Hematopoietic multipotent progenitor cell treated with erythropoietin and hydrocortisone succinate and interleukin-3 and kit ligand, for 15 days (in vitro differentiated cells): ENCODE measurements at places on chromosomes 6 and 20.

- no peak for DNase-seq
These were observed 59.7 kb upstream of the SNX9 start for GRCh38 chr6:157763129-157763903.

DNA sequence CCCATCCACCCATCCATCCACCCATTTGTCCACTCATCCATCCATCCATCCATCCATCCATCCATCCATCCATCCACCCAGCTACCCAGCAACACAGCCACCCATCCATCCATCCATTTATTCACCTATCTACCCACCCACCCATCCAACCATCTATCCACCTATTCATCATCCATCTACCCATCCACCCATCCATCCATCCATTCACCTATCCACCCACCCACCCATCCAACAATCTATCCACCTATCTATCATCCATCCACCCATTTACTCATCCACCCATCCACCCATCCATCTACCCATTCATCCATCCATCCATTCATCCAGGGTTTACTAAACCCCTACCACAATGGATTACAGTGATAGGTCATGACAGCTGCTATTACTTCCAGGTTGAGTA is 7.4 kb downstream of the SERPINB1 start:
- no peak for DNase-seq

DNA sequence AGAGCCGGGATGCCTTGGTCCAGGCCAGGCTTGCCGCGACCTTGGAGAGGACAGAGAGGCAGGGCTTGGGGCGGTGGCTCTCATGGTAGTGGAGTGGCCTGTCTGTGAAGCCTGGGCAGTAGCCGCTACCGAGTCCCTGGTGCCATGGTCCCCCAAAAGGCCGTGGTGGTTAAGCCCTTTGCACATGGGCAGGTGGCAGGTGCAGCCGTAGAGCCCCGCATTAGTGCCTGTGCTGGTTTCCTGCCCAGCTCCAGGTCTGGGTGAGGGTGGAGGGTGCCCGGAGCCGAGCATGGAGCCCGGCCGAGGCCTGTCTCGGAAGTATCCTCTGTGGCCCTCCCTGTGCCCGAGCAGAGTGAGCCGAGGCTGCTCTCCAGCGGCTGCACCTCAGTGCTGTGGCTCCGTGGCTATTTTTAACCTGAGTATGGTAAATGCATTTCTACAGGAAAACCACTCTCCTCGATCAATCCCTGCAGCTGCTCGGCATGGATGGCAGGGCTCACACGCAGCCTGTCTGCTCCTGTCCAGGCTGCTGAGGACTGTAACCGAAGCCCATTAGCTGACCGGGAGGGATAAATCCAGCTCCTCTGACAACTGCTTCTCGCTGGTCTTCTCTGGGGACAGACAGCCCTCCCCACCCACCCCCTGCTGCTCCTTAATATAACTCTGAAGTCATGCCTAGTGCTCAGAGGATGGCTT is 36.3 kb upstream of the GATA5 start:
- no peak for DNase-seq

- DNase-seq = no peak
These were observed 354.9 kb downstream of the TFAP2A start for GRCh38 chr6:10060004-10060403.

DNA sequence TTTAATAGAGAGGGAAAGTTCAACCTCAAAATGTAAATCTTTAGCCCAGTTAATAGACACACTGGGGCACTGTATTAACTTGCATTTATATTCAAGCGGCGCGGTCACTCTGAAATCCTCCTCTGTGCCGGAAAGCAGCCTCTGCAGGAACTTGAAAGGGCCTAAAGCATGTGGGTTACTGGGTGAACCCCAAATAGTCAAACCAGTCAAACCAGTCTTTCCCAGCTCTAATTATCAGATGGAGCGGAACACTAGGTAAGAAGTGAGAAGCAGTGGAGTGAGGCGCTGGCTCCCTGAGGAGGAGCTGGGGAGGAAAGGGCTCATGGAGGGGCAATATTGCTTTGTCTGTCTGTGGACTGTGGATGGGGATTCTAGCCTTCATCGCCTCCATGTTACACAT is 531.3 kb downstream of the QKI start:
- DNase-seq = no peak

GRCh38 chr6:170376386-170377043 is 70.0 kb downstream of the FAM120B start:
- no peak for DNase-seq

- no peak for DNase-seq
These were observed 92.5 kb downstream of the TCP11 start for GRCh38 chr6:35048631-35049083.

DNA sequence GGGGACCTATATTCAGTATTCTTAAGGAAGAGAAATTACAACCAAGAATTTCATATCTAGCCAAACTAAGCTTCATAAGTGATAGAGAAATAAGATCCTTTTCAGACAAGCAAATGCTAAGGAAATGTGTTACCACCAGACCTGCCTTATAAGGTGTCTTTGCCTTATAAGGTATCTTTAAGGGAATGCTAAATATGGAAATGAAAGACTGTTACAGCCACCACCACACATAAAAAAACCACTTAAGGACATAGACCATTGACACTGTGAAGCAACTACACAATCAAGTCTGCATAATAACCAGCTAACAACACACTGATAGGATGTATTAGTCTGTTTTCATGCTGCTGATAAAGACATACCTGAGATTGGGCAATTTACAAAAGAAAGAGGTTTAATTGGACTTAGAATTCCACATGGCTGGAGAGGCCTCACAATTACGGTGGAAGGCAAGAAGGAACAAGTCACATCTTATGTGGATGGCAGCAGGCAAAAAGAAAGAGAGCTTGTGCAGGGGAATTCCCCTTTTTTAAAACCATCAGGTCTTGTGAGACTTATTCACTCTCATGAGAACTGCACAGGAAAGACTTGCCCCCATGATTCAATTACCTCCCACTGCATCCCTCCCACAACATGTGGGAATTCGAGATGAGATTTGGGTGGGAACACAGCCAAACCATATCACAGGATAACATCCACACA is 119.2 kb upstream of the LAMA2 start:
- no peak for DNase-seq

- DNase-seq = no peak
These were observed 48.2 kb upstream of the GMPR start for GRCh38 chr6:16190214-16190613.

DNA sequence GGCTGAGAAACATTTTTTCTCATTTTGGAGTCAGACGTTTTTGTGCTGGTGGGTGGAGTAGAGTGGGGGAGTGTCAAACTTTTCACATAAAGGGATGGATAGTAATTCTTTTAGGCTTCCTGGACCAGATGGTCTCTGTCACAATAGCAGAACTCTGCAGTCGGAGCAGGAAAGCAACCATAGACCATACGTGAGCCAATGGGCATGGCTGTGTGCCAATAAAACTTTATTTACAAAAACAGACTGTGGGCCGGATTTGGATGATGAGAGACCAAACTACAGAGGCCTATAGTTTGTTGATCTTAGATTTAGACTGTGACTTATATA is 70.8 kb upstream of the SLC22A23 start:
- no peak for DNase-seq

GRCh38 chr6:3247255-3248146 is 11.2 kb upstream of the PSMG4 start:
- no peak for DNase-seq

GRCh38 chr6:27891320-27891875 is 20.8 kb downstream of the OR2B2 start:
- peak; percentile 34 for DNase-seq

DNA sequence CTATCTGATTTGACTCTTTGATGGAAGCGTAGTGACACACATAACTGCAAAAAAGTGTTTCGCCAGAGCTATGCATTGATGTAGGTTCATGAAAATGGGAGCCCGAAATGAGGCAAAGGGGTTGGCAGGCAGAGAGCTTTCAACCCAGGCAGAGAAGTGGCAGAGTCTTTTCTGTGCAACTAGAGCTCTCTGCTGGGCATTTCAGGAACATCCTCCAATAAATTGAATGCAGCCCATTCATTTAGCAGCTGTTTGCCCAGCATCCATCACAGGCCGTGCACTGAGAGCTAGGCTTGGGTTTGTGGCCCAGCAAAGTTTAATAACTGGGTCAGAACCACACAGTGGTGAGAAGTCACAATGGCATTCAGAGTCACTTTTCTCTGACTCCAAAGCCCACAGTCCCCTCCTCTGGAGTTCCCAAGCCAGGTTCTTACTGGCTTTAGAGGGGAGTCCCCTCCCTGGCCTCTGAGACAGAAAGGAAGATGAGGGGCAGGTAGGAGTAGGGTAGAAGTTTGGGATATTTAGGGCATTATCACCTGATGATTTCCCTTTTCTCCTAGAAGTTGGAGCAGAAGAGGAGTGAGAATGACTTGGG is 31.8 kb upstream of the ELMO2 start:
- DNase-seq = no peak

DNA sequence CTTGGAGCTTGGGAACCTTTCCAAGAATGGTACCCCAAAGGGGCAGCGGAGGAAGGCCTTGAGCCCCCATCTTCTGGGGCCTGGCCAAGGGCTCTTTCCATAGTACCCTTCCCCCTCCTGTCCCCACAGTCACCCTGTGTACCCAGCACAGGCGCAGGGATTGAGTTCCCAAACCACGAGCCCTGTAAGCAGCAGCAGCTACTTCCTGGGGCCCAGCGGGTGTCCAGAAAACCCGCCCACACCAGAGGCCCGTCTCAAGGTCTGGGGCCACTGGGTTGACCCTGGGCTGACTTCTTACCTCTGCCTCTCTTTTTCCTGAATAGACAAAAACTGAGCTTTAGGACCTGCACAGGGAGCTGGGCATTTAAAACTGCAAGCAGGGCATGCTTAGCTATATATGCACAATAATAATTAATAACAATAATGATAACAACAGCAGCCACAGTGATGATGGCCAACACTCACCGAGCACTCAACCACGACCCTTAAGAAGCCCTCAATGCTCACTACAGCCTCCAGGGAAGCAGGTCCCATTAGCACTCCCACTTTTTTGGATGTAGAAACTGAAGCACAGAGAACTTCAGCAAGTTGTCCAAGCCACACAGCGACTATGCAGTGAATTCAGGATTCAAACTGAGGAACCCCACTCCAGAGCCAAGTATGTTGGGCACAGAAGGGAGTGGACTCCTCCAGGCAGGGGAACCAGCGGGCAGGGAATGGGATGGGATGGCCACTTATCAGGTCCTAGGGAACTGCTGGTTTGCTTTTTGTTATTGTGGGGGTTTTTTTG is 14.5 kb downstream of the NOL4L start:
- DNase-seq = no peak

GRCh38 chr6:155493694-155494143 is 38.1 kb upstream of the NOX3 start:
- DNase-seq = no peak

DNA sequence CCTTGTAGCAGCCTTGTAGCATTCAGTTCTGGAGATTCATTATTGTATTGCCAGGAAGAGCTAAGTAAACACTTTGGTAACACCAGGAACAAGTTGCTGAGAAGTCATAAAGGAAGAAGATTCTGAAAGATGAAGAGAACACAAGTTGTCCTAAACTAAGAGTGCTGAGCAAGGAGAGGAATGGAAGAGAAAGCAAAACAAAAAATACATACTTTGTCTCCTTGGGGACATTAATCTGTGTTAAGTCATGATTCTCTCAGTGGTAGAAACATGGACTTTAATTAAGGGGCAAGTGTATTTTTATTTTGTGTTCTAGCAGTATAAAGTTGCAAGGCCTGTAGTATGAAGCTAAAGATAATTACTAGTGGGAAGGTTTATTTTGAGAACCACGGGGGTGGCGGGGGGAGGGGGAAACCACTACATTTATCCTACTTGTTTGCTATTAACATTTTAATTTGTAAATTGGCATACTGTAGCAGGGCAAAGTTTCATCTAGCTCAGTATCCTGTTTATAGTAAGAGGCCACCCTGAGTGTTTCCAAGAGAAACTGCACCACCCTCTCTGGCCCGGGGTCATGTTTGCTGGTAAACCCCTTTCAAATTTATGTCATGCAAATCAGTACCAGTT is 463.0 kb downstream of the CDKAL1 start:
- DNase-seq = no peak

- DNase-seq = no peak
These were observed 85.1 kb upstream of the CNKSR3 start for GRCh38 chr6:154595538-154595937.

DNA sequence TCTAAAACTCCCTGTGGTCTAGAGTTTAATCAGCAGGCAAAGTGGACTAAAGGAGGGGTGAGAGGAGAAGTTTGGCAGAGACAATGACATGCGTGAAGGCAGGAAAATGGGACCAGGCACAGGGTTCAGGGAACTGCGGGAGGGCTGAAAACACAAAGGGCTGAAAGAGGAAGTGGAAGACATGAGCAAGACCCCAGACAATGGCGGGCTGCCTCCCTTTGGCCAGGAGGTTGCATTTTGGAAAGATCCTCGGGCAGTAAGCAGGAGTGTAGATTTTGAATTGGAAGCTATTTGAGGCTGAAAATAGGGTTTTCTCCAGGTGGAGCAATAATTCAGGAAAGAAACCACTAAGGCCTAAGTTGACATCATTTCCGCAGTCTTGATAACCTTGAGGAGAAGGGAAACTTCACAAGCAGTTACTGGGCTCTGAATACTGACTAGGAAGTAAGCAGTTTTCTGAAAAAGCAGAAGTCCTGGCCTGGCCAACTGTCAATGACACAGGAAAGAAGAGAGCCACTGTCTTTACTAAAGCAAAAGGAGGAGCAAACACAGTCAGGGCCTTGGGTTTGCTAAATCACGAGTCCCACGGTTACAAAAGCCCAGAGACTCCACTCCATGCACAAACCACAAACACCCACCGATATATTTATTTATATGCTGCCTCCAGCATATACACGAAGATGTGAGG is 3.4 kb downstream of the LY86 start:
- no peak for DNase-seq

GRCh38 chr20:47141941-47142773 is 214.3 kb downstream of the ZMYND8 start:
- DNase-seq = no peak

GRCh38 chr6:105907301-105907700 is 178.8 kb upstream of the PRDM1 start:
- DNase-seq = no peak

DNA sequence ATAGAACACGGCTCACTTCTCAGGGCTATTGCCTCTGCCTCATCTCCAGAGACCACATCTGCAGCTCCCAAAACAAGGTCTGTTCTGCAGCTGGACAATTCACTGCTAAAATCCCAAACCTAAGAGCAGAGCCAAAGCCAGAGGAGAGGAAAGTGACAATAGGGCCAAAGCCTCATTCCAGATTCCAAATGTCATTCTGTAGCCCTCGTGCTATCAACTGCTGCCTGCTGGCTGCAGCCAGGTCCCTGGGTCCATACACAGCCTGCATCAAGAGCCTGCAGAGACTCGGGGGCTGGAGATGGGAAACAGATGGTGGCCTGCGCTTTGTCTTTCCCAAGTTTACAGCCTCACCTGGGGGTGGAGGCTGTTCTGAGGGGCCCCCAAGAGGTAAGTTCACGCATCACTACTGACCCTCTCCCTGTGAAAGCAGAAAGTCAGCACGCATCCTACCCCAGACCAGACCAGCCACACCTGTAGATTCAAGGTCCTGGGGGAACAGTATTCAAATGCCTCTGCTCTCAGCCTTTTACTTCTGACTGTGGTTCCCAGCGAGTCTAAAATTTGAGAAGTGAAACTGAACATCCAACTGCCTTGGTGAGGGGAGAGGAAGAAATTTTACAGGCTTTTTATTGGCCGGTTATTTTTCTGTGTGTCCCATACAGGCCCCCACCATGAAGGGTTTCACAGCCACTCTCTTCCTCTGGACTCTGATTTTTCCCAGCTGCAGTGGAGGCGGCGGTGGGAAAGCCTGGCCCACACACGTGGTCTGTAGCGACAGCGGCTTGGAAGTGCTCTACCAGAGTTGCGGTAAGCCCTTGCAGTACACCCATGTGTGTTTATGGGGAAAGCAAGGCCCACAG is at the start of gene LY86:
TSS of gene LY86 (plus strand) at position 657 of the 860 bp plus-strand sequence. CDS start at position 672, 15 bp downstream.
- DNase-seq = no peak
